NB4 (cell line): ENCODE measurements at places on chromosomes 2 and 18.

DNA sequence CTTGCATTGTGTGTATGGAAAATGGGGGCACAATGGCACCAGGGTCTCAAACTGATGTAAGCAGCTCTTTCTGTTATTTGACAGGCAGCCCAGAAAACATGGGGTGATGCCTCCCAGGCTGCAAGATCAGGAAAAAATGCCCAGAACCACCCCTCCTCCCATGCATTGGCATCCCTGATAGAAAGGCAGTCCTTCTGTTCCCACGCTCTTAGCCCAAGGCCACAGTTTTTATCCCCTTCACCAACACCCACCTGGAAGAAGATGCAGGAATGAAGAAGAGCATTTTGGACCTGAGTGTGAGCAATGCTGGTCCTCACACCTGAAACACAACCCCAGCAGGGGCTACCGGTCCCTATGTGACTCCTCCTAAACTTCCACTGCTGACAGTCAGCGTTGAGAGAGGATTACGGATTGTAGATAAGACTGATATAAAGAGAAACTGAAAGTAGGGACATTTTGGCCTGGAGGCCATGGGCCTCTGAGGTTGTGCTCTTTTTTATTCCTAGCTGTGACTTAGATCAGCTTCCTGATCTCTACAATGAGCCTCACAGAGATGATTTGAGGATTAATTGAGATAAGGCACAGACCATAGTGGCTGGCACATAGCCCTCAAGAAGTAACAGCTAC is 386.0 kb upstream of the ATP5MC3 start:
- no peak for DNase-seq

- no peak for DNase-seq
Observed at GRCh38 chr2:48588745-48589144, 28.9 kb upstream of the GTF2A1L start.

- DNase-seq: no peak
Observed at GRCh38 chr2:30978854-30979253, 159.4 kb downstream of the GALNT14 start.

GRCh38 chr2:216936954-216937357 is 77.1 kb upstream of the TNP1 start:
- DNase-seq: no peak

GRCh38 chr18:22171258-22172119 is 2.1 kb downstream of the GATA6 start:
- no peak for DNase-seq

GRCh38 chr18:27860011-27860410 is 316.9 kb downstream of the CDH2 start:
- no peak for DNase-seq

DNA sequence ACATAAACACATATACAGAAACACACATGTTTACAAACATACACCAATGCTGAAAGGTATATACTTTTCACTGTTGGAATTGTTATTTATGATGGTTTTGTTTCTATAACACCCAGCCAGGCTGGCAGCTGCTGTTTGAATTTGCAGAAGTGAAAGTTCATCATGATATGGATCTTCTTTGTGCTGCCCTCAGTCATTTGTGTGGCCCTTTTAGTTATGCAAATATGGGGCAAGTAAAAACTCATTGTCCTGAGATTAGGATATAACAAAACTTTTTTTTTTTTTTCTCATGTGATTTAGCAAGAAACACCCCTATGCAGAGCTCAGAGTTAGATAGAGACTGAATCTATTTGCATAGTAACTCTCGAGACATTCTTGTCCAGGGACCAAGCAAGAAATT is 714.1 kb downstream of the KCNJ3 start:
- DNase-seq: no peak
